Chondrocyte (in vitro differentiated cells): ENCODE measurements at places on chromosomes 6 and 20.
A peak's percentile ranks its signal among the peaks of the same experiment; 100 is the strongest.

DNA sequence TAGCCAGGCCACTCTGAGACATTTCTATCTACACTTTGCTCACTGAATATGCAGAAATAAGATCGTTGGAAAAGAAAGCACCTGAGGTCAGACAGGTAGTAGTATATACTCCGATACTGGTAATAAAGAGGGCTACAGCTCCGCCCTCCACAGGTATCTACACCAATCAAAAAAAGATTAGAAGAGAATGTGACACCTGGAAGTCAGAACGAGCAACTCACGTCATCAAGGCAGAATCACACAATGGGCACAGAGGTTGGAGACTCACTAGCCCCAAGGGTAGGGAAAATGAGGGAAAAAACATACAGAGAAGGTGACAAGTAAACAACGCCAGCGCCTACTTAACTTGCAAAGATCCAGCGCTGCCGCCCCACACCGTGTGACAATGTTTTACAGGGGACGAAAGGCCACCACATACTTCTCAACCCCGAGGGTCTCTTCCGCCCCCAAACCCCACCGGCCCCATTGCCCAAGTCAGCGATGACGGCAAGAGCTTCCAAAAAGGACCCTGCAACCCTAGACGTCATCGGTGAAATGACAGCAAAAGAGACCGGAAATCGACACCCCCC lies 653 bp downstream of the LMBRD1 start:
- H3K27me3 ChIP-seq = no peaks in the 10 kb centered on the region
- DNase-seq = no peak
- H3K4me3 ChIP-seq = peak overlapping the region; percentile 81

DNA sequence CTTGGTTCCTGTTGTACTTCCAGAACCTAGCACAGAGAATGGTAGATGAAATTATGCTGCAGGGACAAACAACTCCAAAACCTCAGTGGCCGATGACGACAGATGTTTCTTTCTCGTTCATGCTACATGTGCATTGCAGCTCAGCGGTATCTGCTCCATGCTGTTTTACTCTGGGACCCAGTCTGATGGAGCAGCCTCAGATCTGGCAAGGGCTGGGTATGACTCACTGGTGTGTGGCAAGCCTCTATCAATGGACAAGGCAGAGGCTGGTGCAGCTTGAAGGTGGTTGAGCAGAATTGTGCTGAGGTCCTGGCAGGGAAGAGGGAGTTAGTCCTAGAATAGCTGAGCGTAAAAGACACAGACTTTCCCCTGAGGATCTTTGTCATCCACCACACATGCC lies 10.3 kb upstream of the BLCAP start:
- H3K27ac ChIP-seq = no peak overlapping the region
- DNase-seq = no peak
- H3K27me3 ChIP-seq = peaks cover 11% of the 10 kb centered on the region
- H3K4me3 ChIP-seq = no peak overlapping the region
- no peaks in the 10 kb centered on the region for H3K36me3 ChIP-seq

GRCh38 chr6:157823001-157823527 lies at the start of gene SNX9:
SNX9 (plus strand) TSS chr6:157823246; CDS start chr6:157823435, 189 bp downstream.
- peak within 1 kb of the TSS; percentile 92 for H3K27ac ChIP-seq
- peaks cover 30% of the 10 kb centered on the region for H3K4me1 ChIP-seq
- no peaks in the 10 kb centered on the region for H3K27me3 ChIP-seq
- no peaks in the 10 kb centered on the region for H3K36me3 ChIP-seq
- H3K4me3 ChIP-seq = peak within 1 kb of the TSS; percentile 83
- DNase-seq = no peak

DNA sequence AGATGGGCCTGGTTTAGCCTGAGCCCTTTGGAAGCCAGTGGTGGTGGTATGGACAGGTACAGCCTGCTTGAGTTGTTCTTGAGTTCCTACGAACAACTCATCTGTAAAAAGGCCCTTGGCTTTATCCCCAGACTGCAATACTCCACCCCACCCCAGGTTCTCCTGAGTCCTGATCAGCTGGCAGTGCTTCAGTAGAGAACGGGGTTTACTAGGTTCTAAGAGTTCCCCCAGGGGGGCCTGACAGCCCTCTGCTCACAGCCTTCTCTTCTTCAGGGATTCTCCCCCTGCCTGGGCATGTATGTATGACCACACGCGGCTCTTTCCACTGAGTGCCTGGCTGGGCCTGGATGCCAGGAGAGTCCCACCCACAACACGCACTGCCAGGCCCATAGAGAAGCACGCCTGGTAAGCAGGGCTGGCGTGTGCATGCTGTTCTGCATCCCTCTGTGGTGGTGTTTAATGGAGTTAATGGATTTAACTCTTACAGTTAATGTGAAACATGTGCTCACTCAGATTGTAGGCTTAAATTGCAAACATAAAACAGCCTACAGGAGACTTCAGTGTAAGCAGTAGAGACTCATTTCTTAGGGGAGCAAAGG lies 44.3 kb upstream of the SLC4A11 start:
- H3K4me3 ChIP-seq = no peak overlapping the region
- H3K27me3 ChIP-seq = no peaks in the 10 kb centered on the region
- no peak for DNase-seq
- peak overlapping the region; percentile 45 for H3K27ac ChIP-seq

DNA sequence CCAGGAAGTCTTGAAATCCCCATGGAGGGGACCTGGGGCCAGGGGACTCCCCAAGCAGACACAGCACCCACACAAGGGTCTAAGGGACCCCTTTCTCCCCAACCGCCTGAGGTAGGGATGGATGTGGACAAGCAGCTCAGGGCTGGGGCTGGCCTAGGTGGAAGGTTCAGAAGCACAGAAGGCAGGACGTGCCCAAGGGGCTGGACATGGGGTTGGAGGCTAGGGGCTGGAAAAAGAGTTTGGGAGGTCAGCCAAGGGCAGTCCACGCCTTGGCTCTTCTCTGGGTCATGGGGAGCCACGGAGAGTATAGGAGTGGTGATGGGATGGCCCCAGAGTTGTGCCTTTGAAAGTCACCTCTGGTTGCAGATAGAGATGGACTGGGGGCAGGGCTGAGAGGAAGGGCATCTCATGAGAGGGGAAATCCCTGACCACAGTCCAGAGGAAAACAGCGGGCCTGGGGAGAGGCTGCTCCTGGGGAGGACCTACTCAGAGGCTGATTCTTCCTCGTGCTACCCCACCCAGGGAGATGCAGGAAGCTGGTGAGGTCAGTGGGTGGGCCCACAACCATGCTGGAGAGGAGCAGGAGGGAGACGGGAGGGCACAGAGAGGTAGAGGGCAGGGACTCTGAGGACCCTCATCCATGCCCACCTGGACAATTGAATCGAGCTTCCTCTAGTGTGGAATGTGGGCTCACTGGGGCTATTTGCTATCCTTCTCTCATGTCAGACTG lies 2.5 kb upstream of the HSPA12B start:
- peaks cover 1% of the 10 kb centered on the region for H3K36me3 ChIP-seq
- peak; percentile 88 for DNase-seq
- peaks cover 8% of the 10 kb centered on the region for H3K4me1 ChIP-seq
- H3K27ac ChIP-seq = peak overlapping the region; percentile 23
- H3K4me3 ChIP-seq = no peak overlapping the region

DNA sequence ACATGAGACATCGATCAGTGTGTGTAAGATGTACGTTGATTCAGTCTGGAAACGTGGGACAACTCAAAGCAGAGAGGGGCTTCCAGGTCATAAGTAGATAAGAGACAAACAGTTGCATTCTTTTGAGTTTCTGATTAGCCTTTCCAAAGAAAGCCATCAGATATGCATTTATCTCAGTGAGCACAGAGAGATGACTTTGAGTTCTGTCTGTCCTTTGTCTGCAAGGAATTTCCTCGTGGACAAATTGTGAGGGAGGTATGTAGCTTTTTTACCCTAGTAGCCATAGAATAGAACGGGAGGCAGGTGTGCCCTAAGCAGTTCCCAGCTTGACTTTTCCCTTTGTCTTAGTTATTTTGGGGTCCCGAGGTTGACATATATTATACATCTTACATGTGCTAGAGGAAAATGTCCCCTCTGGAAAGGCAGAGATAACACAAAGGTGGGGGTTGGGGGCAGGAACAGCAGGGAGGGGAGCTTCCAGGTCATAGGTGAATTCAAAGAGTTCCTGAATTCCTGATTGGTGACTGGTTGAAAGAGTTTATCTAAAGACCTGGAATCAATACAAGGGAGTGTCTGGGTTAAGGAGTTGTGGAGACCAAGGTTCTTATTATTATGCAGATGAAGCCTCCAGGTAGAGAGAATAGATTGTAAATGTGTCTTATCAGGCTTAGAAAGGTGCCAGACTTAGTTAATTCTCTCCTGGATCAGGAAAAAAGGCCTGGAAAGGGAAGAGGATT lies 237.0 kb downstream of the NFATC2 start:
- DNase-seq = no peak
- H3K4me3 ChIP-seq = no peak overlapping the region
- H3K27me3 ChIP-seq = no peaks in the 10 kb centered on the region
- no peak overlapping the region for H3K27ac ChIP-seq

DNA sequence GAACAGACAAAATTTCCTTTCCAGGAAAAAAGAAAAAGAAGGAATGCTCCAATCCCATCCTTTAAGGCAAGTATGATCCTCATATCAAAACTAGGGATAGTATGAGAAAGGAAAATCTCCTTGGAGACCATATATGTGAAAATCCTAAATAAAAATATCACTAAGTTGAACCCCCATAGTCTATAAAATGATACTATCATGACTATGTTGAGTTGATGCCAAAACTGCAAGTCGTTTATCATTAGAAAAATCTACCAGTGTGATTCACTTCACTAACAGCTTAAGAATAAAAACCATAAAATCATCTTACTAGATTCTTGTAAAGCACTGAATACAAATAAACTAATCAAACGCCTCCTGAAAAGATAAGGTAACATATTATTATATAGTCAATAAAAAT lies 76.6 kb upstream of the STXBP5 start:
- H3K27me3 ChIP-seq = no peaks in the 10 kb centered on the region
- peaks cover 12% of the 10 kb centered on the region for H3K4me1 ChIP-seq
- no peak overlapping the region for H3K4me3 ChIP-seq
- H3K36me3 ChIP-seq = no peaks in the 10 kb centered on the region
- H3K27ac ChIP-seq = no peak overlapping the region

GRCh38 chr20:58008866-58009265 lies 219.6 kb downstream of the ANKRD60 start:
- H3K36me3 ChIP-seq = no peaks in the 10 kb centered on the region
- H3K4me3 ChIP-seq = no peak overlapping the region
- no peak for DNase-seq
- no peak overlapping the region for H3K27ac ChIP-seq
- peaks cover 5% of the 10 kb centered on the region for H3K27me3 ChIP-seq
- peaks cover 8% of the 10 kb centered on the region for H3K4me1 ChIP-seq

GRCh38 chr6:11346516-11346915 lies 114.0 kb upstream of the NEDD9 start:
- DNase-seq = no peak
- H3K27me3 ChIP-seq = no peaks in the 10 kb centered on the region
- H3K4me1 ChIP-seq = no peaks in the 10 kb centered on the region
- no peak overlapping the region for H3K27ac ChIP-seq

DNA sequence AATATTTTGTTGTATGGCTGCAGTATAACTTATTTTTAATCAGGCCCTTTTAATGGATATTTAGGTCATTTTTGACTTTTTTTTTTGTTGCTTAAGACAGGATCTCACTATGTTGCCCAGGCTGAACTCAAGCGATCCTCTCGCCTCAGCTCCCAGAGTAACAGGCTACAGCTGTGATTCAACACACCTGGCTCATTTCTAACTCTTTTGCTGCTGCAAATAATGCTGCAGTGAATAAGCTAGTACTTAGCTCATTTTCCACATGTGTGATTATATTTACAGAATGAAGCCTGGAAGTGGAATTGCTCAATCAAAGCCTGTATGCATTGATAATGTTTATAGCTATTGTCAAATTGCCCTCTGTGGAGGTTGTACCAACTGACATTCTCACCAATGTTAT lies 1.1 kb downstream of the GTSF1L start:
- H3K4me1 ChIP-seq = no peaks in the 10 kb centered on the region
- no peak overlapping the region for H3K4me3 ChIP-seq
- H3K27ac ChIP-seq = no peak overlapping the region
- no peaks in the 10 kb centered on the region for H3K36me3 ChIP-seq

DNA sequence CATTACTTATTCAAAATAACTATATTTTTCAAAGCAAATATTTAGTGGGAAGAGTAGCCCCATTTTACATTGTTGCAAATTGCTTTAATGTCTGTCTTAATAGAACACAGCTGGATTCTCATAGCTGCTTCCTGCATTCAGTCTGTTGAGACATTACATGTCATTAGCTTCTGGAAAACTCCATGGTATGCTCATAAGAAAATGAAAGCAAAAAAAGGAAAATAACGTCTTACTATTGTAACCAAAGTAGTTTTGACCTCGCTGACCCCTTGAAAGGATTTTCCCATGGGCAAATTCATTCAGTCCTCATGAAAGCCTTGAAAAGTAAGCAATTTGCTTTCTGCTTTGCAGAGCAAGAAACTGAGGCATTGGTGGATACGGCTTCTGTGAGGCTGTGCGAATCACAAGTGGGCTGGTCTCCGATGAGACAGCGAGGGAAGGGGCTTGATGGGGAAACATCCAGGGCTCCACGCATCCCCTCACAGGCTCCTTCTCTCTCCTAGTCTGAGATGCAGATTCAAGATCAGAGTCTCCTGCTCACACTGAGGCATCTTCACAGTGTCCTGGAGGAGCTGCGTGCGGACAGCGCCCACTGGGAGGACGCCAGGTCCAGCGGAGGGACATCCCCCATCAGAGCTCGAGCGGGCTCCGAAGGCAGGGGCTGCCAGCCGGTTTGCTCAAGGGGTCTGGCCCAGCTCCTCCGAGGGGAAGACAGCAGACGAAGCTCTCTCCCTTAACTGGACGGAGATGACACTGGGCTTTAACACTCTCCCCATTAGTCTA lies 3.3 kb downstream of the C20orf202 start:
- no peak for DNase-seq
- no peak overlapping the region for H3K27ac ChIP-seq
- H3K4me1 ChIP-seq = no peaks in the 10 kb centered on the region
- peaks cover 36% of the 10 kb centered on the region for H3K27me3 ChIP-seq

DNA sequence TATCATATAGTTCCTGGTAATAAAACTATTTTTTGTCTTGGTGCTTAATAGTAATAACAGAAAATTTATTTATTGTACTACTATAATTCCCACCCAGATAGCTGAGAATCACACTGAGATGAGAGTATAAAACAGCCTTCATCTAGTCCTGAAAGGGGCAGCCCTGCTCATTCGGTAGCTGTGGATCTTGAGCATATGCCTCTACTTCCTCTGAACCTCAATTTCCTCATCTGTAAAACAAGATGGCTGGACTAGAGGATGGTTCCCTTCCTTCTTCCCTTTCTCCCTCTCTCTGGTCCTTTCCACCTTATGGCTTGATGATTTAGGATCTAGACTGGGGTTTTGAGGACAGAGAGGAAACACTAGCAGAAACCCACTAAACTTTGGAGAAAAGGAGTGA lies 15.0 kb downstream of the FKBP5 start:
- H3K4me3 ChIP-seq = no peak overlapping the region
- no peak for DNase-seq
- H3K27me3 ChIP-seq = no peaks in the 10 kb centered on the region
- H3K4me1 ChIP-seq = peaks cover 74% of the 10 kb centered on the region
- peaks cover 4% of the 10 kb centered on the region for H3K36me3 ChIP-seq
- peak overlapping the region; percentile 49 for H3K27ac ChIP-seq
